ENCODE measurements at places on chromosomes 7 and 10. TPM values are rescaled to one million over a fixed set of nuclear protein-coding genes. Genes with fewer than 3 reads are reported as not detected.

RNF32 gene
- not detected for total RNA-seq

INA gene
- 3.9 TPM for total RNA-seq

DNA sequence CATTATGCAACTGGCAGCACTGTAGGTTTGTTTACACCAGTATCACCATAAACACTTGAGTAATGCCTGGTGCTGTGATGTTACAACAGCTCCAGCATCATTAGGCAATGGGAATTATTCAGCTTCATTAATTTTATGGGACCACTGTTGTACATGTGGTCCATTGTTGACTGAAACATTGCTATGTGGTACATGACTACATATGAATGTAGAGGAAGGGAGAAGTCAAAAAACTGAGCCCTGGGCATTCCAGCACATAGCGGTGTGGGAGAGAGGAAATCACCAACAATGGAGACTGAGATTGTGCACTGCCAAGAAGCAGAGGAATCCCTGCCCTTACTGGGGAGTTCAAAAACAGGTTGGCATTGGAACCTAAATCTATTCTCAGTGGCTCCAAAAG is 89.0 kb downstream of the TRIM24 start:
- no peak for DNase-seq

- no peak for DNase-seq
Measured at GRCh38 chr10:118871244-118871865, 116.6 kb upstream of the CACUL1 start.

DNA sequence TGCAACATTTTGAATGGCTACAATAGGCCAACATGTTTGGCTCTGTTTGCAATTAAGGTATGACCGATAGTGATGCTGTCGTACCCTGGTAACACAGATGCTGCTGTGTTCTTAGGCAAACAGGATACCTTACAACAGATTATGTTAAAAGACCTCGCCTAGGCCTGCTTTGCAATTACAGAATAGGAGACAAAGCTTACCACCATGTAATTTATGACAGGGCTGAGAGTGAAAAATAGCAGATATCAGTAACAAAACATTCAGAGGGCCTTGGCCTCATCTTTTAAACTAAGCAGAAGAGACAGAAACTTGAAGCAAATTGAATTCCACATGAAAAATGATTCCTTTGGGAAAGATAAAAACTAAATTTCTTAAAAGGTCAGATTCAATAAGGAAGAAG is 29.4 kb upstream of the ABLIM1 start:
- no peak for DNase-seq

DNA sequence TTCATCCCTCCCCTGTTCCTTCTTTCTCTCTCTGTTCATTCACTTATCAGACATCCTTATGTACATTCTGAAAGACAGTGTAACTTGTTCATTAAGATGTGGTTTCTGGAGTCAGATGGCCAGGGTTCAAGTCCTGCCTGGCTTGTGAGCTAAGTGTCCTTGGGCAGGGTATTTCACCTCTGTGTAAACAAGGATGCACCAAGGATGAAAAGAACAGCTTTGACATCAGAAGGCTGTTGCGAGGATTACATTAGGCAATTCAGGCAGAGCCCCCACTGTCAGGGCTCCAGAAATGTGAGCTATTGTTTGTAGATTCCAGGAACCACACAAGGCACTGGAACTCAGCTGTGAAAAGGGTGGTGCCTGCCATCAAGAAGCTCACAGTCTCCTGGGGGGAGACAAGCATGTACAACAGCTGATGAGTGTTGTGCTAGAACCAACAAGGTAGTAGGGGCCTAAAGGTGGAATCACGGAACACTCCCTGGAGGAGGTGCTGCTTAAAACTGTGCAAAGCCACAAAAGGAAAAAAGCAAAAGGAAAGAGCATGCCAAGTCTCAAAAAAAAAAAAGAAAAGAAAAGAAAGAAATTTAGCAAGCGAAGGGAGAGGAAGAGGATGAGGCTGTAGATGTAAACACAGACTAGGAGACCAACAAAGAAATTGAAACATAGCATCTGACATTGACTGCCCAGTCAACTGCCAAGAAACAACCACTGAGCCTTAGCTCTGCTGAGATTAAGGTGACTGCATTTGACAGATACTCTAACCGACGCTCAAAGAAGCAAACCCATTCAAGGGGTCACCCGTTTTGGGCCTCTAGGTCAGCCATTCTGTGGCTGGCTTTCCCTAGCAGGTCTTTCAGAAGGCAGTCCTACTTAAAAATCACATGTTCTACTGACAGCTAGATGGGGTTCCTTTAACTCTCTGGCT is 12.5 kb downstream of the PDLIM1 start:
- DNase-seq, result no peak

- DNase-seq, result no peak
Measured at GRCh38 chr7:142438235-142438922, 180.5 kb upstream of the PRSS58 start.

GRCh38 chr7:68107968-68108367 is 1111.3 kb downstream of the TYW1 start:
- no peak for DNase-seq

DNA sequence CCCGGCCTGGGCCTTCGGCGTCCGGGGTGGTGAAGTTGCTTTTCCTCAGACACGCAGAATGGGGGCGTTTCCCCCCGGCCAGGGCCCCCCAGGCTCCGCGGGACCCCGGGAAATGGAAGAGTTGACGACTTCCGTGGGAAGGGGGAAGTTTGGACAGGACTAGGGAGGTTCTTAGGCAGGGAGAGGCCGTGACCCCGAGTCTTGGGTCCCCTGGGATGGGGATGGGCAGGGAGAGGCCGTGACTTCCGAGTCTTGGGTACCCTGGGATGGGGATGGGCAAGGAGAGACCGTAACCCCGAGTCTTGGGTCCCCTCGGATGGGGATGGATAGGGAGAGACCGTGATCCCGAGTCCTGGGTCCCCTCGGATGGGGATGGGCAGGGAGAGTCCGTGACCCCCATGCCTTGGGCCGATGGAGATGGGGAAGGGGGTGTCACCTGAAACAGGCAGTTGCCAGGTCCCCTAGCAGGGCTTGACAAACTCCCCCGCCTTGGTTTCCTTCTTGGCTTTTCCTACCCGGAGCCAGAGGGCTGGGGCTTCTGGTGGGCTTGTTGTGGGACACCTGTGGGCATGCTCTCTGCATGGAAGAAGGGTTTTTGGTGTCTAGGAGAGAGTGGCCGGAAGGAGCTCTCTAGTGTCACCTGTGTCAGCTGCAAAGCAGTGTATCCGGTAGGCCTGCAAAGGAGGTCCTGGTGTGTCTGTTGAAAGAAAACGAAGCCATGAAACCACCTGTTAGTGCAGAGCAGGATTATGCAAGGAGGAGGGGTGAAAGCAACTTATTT is 1.1 kb downstream of the TRRAP start:
- DNase-seq, result no peak

GRCh38 chr10:24983946-24984345 is 31.5 kb upstream of the PRTFDC1 start:
- no peak for DNase-seq

All from vagina (tissue), 2 donors.